Bone marrow (tissue), 2 donors: ENCODE measurements at places on chromosomes 4 and X.

DNA sequence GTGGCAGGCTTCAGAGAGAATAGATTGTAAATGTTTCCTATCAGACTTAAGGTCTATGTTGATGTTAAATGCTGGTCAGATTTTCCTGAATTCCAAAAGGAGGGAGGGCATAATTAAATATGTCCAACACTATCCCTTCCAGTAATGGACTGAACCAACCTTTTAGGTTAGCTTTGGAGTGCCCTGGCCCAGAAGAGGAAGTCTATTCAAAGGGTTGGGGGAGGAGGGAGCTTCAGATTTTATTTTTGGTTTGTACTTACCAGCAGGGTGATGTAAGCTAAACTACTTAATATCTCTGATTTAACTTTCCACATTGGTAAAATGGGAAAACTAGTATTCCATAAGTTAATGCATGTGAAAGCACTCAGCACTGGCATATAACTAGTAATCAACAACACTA is 91.1 kb downstream of the RBM46 start:
- no peak for DNase-seq

DNA sequence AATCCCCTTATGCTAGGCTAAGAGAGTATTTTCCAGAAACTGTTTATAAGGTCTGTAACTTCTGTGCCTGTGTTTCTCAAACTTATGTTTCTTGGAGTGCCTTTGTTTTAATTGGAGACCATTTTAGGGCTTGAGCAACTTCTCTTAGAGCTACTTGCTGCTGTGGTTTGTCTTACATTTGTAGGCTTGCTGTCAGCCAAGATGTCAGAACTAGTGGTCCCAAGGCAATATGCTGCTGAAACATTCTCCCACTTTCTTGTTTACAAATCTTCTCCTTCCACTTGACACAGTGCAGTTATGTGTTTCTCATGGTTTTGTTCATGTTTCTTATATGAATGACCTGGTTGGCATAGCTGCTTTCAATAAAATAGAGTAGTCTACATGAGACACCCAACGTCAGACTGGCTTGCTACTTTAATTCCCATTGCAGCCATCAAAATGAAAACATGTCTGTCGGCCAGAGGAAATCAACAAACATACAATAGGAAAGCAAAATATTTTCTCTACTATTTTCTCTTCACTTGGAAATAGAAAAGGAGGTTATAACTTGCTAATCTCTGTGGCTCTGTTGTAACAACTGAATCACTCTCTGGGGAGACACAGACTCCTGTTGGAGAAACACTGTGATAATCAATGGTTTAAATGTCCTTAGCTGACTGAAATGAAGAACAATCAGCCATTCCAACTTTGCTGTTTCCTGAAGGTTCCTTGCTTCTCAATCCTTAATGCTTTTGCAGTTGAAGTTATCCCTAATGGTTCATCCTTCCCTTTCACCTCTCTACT is 426.4 kb downstream of the PDGFC start:
- DNase-seq: no peak

GRCh38 chr4:147891476-147892115 is 159.7 kb downstream of the ARHGAP10 start:
- DNase-seq: no peak

DNA sequence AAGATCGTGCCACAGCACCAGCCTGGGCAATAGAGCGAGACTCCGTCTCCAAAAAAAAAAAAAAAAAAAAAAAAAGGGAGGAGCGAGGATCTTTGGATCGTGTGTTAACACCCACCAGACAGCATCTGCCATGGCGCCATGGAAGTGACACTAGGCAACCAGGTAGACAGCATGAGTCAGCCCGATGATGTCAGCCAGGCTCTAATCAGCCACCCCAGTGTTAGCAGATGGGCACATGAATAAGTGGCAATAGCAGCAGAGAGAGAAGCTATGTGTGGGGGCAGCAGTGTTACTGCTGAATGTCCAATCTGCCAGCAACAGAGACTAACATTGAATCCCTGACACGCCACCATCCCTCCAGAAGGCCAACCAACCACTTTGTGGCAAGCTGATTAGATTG is 6.6 kb downstream of the SYN1 start:
- DNase-seq: no peak

- DNase-seq: no peak
These were observed 160.0 kb upstream of the ARX start for GRCh38 chrX:25175743-25176142.

DNA sequence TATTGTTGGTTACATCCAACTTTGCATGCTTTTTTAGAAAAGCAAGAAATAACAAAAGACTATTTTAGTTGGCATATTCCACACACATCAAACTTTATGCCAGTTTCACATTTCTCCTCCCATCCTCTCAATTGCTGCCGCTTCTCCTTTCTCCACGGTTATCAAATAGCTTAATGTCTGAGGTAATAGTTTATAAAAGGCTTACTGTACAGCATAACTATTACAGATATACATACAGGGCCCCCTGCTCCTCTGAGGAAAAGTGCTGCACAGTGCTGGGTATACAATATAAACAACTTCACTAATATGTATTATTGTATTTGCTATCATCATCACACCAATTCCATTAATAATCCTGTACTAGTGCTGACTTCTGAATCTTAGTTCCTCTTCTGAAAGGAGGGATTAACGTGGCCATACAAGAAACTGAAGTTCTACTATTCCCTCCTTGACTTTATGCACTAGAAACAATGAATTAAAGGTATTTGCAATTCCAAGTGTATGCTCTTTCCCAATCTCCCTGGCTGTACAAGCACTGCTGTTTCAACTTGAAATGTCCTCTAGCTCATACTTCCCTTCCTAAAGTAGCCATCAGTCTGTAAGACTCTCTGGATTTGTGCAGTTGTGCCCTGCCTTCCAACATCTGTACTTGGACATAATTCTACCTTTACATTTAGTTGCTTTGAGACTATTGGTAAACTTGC is 2.5 kb downstream of the CCNI start:
- no peak for DNase-seq

DNA sequence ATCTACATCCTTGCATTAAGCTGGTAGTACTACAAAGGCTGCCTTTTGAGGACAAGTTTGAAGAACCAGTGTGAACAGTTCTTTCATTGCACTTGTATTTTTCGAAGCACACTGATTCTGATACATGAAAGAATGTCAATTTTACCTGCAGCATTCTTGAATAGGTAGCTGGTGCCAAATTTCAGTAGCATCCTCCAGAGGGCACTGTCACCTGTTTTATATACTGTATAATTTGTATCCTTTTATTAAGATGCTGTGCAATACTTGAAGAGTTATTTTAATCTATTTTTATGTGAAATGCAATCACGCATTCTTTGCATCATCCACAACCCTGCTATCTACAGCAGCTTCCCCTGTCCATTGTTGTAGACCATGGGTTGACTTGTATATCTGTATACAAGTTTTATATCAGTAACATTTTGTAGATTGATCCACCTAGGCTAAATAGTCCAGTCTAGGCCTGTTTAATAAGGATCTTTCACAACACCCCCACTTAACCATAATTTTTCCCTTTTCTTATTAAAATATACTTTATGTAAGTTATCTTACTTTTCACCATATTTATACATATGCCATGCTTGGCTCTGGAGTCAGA is 325.7 kb downstream of the PCDH7 start:
- DNase-seq: no peak

GRCh38 chr4:121943941-121944340 is 7.9 kb downstream of the TRPC3 start:
- DNase-seq: no peak

DNA sequence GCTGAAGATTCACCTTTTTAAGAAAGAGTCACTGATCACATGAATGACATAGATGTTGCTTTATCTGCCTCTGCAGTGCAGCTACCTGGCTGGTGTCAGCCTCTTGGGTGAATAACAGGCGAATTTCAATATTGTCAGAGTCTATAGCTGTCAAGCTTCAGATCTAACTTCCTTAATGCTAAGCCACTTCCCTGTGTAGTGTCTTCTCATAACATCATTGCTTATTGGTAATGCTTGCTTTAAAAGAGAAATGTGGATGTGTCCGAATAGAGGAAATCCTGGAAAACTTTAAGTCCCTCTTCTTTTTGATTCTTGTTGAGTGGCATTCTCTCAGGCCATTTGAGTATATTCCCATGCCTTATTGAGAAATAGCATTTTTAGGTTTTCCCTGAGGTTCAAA is 7.3 kb upstream of the IGFBP7 start:
- peak; percentile 16 for DNase-seq

DNA sequence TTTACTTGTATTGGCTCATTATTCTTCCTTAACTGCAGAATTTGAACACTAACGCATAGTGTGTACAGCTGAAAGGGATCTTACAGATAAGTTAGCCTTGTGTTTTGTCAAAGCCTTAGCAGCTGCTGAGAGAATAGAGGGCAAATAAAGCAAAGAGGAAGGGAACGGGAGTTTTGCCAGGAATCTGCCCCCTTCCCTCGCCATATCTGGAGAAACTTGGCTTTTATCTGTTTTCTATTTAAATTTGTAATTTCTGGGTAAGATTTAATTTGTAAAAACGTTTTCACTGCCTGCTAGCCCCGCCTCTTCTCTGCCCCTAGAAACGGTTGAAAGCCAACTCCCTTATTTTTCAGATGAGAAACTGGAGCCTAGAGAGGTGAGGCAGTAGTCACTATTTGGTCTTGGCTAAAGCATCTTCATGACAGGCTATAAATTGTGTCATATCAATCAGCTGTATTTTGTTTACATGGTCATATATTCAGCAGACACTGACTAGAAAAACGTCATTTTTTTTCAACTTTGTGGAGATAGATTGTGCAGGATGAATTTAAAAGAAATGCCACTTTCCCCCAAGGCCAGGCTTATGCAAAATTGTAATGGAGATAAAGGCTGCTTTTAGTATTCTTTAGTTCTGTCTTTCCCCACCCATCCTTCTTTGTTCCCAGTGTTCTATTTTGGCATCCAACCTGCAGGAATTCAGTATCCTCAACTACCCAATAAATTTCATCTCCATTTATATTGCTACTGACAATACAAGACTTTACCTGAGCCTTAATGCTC is 319.4 kb downstream of the SH2D1A start:
- DNase-seq: no peak

GRCh38 chr4:68324519-68325262 is 25.2 kb downstream of the YTHDC1 start:
- DNase-seq: no peak

DNA sequence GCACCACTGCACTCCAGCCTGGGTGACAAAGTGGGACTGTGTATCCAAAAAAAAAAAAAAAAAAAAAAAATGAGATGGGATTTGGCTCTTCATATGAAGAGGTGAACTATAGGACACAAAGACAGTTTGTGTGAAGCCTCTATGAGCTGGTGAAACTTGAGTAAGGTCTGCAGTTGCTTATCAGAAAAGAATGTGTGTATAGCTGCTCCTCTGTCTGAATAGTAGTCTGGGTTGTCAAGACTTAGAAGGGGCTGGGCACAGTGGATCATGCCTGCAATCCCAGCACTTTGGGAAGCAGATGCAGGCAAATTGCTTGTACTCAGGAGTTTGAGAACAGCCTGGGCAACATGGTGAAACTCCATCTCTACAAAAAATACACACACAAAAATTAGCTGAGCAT is 82.8 kb downstream of the ARSF start:
- no peak for DNase-seq

- DNase-seq: no peak
These were observed 227.2 kb downstream of the ANK2 start for GRCh38 chr4:113276464-113277170.

GRCh38 chrX:152038804-152039203 is 64.3 kb upstream of the GABRE start:
- no peak for DNase-seq

GRCh38 chr4:119125931-119126330 is 9.7 kb upstream of the MYOZ2 start:
- no peak for DNase-seq

- no peak for DNase-seq
These were observed 79.4 kb downstream of the NLGN4X start for GRCh38 chrX:6149060-6149872.

- no peak for DNase-seq
These were observed 35.5 kb downstream of the GAK start for GRCh38 chr4:896630-897029.

DNA sequence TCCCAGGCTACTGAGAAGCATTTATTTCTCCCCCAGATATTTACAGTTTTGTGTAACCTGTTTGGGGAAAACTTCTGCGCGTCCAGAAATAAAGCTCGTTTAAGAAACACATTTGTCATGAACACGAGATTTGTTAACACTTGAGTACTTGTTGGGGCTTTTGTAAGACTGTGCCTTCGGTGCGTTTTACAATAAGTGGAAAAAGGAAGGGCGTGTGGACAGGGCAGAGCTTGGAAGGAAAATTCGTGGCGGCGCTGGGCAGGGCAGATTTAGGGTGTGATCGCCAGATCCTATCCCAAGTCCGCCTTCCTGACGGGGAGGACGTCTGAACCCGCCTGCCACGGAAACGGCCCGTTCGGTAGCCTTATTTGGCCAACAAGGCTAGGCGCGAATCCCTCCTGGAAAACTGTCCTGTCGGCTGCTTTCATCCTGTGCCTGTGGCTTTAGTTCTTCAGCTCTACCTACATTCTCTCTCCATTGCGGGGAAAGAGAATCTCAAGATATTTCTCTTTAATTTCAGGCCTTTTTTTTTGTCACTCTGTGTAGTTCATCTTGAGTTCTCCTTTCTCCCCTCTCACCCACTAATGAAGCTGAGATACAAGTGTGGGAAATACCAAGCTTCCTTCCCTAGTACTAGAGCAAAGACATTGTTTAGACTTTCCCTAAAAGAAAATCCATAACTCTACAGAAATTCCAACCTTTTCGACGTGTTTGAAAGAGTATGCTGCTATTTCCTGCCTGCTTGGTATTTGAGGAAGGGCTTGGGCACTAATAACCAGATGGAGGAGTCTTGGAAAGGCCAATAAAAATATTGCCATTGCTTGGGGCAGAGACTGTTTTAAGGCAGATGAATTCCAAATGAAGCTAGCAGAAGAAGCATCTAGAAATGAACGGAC is 982 bp downstream of the PDLIM5 start:
- DNase-seq: peak; percentile 7

GRCh38 chr4:827209-828081 is 1.5 kb upstream of the CPLX1 start:
- DNase-seq: no peak

- no peak for DNase-seq
These were observed 70.8 kb upstream of the FREM3 start for GRCh38 chr4:143771269-143771668.

DNA sequence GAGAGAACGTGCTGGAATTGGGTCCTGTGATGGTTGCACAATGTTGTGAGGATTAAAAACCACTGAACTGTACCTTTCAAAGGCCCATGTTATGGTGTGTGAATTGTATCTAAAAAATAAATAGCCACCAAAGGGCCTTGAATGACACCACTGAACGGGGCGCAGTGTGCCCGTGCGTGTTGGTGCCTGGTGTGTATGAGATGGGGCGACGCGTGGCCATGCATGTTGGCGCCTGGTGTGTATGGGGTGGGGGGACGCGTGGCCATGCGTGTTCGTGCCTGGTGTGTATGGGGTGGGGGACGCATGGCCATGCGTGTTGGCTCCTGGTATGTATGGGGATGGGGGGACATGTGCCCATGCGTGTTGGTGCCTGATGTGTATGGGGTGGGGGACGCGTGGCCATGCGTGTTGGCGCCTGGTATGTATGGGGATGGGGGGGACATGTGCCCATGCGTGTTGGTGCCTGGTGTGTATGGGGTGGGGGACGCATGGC is 66.6 kb upstream of the HELT start:
- no peak for DNase-seq

GRCh38 chrX:24876530-24877287 is 139.1 kb downstream of the ARX start:
- no peak for DNase-seq

GRCh38 chr4:78654807-78655206 is 103.2 kb downstream of the ANXA3 start:
- DNase-seq: no peak
